ENCODE measurements at places on chromosomes 13 and 19.

GRCh38 chr19:14343286-14343685 is 38.0 kb upstream of the ADGRE5 start:
- no peak for DNase-seq

DNA sequence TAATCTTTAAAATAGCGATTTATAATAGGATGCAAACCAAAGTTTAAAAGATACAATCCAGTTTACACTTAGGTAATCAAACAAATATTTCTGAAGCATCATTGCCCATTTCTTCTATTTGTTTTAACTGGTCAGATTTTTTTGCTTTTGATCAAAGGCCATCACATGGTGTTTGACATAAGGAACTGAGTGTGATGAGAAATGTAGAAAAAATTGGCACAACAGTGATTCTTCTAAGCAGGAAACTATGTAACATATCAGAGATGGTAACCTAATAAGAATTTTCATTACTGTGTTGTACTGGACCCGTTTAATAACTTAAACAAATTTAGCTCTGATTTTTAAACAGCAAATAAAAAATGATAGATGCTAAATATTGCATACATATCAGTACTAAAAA is 644.7 kb upstream of the KLF12 start:
- no peak for DNase-seq

- DNase-seq: no peak
These were observed 122.9 kb upstream of the MAB21L1 start for GRCh38 chr13:35599384-35599783.

- no peak for DNase-seq
These were observed 113.3 kb downstream of the RAB20 start for GRCh38 chr13:110448230-110448629.

DNA sequence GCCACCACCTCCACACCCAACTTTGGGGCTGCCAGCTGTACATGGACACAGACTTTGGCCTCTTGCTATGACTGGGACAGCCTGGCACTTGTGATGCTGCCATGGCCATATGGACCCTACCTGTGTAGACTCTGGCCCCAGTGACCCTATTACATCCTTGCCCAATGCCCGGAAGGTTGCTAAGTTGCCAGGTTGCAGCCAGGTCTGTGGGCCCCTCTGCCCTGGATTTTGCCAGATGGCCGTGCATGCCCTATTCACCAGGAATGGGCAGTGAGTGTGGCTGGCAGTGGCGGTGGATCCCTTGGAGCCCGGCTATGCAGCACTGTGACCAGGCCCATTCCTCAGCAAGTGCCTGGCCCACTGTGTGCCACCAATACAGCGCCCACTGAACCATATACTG is 8.9 kb upstream of the SDHAF1 start:
- no peak for DNase-seq

GRCh38 chr19:12603714-12604113 is 6.9 kb downstream of the ZNF490 start:
- DNase-seq: no peak

DNA sequence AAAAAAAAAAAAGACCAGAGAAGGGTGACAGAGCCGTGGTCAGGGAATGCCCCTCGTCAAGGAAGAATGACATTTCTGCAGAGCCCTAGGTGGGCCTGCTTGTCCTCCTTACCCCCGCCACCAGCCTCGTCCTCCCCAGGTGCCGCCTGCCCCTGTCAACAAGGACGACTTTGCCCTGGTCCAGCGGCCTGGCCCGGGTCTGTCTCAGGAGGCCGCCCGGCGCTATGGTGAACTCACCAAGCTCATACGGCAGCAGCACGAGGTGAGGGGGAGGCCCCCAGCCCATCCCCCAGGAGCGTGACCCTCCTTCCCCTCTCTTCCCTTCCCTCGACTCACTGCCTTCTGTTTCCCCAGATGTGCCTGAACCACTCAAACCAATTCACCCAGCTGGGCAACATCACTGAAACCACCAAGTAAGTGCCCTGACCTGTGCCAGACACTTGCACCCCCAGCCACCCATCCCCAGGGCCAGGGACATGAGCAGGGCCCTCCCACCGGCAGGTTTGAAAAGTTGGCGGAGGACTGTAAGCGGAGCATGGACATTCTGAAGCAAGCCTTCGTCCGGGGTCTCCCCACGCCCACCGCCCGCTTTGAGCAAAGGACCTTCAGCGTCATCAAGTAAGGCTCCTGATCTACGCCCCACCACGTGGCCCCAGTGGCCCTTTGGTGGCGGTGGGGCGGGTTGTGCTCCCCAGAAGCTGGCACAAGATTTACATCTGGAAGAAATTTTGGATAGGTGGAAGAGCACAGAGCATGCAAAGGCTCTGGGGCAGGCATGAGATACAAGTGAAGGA is 14.8 kb downstream of the PODNL1 start:
- DNase-seq: no peak

- no peak for DNase-seq
These were observed 28.0 kb downstream of the MAB21L1 start for GRCh38 chr13:35448465-35448864.

GRCh38 chr13:113781571-113781970 is 22.5 kb downstream of the TMEM255B start:
- no peak for DNase-seq
